ENCODE measurements at places on chromosomes 13 and 19.

GRCh38 chr19:1482361-1483130 lies 3.5 kb upstream of the C19orf25 start:
- DNase-seq, result no peak

GRCh38 chr19:36152352-36153091 lies at the start of gene COX7A1:
Gene COX7A1, minus strand, starts transcription at chr19:36152447. Its CDS starts 40 bp downstream, at chr19:36152407.
- no peak for DNase-seq

- no peak for DNase-seq
Observed at GRCh38 chr13:33261387-33262061, 24.0 kb downstream of the STARD13 start.

DNA sequence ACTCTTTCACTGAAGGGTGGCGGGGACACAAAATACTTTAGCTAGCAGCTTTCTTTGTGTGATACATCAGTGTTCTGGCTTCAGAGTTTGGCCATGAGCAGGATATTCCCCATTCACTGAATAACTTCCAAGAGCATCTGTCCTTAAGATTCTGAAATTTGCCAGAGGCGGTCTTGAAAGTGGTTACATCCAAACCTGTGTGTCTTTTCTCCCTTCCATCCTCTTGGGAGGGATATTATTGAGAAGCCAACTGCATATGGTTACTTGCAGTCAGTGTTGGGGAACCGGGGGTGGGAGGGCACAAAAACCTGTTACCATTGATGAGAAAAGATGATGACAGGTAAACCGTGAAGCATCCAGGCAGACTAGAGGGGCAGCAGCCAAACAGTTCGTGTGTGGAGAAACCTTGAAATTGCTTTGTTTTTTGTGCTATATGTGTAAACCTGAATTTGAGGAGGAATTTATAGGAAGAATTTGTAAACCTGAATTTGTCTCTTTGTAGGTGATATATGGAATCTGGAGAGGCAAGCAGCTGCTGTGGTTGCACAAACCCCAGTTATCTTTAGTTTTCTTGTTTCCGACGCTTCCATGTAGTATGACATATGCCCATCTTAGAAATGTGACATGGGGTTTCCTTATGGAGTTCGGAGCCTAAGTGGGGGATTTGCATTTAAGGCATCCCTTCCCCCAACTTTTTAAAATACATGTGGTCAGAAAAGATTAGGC lies 104.8 kb downstream of the WDFY2 start:
- DNase-seq, result no peak

GRCh38 chr19:10826846-10827245 lies 9.2 kb downstream of the TMED1 start:
- no peak for DNase-seq

DNA sequence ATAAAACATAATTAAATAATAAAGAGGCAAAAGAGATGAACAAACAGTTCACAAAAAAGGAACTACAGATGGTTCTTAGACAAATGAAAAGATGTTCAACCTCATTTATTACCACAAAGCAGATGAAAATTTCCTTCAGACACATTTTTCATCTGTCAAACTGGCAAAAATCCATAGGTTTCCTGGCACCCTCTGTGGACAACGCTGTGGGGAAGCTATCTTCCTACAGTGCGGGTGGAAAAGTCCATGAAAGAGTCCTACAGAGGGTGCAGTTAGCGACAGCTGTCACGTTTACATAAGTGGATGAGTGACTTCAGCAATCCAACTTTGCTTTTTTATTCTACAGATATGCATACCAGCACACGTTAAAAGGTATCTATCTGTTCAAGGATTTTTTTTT lies 30.3 kb upstream of the PDCD5 start:
- no peak for DNase-seq

- no peak for DNase-seq
Observed at GRCh38 chr19:58033741-58034476, at the start of gene ZSCAN1. Gene ZSCAN1, plus strand, starts transcription at chr19:58034025. Its CDS starts 3,812 bp downstream, at chr19:58037837.

DNA sequence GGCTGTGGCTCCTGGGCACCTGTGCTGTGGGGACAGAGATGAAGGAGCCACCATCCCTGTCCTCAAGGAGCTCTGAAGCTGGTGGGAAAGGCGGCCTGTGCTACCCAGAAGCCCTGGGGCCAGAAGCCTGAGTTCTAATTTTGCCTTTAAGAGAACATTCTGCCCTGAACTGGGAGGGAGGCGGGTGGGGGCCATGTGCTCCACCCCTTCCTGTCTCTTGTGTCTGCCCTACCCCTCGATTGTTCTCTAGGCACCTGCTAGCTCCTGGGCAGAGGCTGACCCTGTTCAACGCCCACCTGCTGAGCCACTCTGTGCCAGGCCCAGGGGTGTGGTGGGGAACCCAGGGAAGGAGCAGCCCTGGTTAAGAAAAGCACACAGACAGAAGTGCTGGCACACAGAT lies 5.9 kb downstream of the TRAPPC6A start:
- DNase-seq, result no peak

DNA sequence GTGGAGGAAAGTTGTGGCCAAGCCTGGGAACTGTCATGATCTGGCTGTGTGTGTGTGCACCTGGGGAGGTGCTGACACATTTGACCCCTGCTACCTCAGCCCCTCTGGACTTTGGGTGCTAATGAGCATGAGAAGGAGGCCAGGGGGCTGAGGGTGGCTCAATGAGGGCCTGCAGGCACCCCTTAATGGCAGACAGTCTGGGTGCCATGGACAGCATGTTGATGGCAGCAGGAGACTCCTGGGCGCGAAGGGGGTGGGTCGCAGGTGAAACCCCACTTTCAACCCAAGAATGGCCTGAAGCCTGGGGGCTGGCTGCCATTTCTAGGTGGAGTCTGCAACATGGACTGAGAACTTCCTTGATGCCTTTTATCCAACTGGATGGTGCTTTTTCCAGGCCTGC lies 216.4 kb upstream of the TRPC4 start:
- no peak for DNase-seq

- no peak for DNase-seq
Observed at GRCh38 chr19:31179471-31179852, 169.8 kb downstream of the TSHZ3 start.
